ENCODE measurements at places on chromosomes 3 and 15.

GRCh38 chr3:4834403-4834866 lies 144.8 kb upstream of the BHLHE40 start:
- peak; percentile 57 for DNase-seq

DNA sequence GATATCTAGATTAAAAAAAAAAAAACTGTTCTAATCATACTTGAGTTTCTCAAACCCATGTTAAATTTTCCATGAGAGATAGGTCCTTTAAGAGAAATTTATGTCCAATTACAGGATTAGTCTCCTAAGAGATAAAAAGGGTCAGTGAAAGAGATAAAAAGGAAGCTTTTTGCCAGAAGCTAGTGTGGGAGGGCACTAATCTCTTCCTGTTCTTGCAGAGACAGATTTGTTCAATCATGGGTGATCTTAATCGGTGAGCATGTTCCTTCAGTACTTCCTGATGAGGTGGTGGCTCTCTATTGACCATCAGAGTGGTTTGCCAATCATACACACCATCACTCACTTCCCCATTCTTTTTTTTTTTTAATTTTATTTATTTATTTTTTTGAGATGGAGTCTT lies 16.9 kb upstream of the LPP start:
- no peak for DNase-seq

GRCh38 chr15:40344631-40345120 lies 3.9 kb upstream of the CCDC9B start:
- peak; percentile 65 for DNase-seq

DNA sequence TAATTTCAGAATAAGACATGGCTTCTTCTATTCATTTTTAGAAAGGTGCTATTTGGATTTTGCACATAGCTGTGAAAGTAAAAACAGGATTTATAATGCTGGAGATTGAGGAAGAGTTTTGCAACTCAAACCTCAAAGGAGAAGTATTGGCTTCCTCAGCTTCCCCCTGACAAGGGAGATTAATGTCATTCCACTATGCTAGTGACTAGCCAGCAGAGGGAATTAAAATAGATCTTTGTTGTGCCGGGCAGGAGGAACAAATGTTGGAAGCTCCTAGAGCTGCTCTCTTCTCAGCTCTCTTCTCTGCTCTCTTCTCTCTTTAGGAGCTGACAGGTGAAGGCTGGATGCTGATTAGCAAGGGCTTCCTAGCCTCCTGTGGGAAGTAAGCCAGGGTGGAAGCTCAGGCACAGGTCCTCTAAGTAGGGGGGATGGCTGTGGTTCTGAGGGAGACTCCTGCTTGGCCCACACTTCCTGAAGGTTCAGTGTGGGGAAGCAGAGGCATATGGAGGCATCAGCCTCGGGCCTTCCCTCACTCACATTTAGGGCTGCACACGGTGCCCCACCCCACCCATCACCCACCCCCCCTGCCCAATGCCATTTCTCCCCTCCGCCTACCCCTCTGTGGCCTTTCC lies 29.6 kb downstream of the CX3CR1 start:
- no peak for DNase-seq

GRCh38 chr15:31271224-31271635 lies 55.4 kb upstream of the KLF13 start:
- no peak for DNase-seq

DNA sequence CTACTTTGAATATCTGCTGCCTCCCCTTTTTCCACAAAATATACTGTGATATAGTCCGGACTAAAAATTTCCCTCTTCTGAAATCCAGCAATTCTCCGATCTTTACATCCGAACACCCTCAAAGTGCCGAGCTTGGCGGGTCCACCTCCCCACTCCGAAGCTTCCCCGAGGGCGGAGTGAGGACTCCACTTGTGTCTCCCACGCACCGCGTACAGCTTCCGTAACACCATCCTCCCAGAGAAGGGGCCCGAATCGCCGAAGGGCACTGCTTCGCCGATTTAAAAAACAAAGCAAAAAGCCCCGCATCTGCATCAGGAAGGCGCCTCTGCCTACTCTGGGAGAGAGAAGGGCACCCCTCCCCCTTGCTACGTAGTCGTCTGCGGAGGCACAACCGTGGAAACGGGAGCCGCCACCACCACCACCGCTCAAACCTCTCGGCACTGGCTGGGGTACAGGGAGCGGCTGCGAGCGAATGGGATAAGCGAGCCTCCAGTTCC lies 551 bp downstream of the NCBP2 start:
- DNase-seq, result peak; percentile 48

- DNase-seq, result no peak
These were observed 408.2 kb downstream of the LPP start for GRCh38 chr3:188562144-188562543.

DNA sequence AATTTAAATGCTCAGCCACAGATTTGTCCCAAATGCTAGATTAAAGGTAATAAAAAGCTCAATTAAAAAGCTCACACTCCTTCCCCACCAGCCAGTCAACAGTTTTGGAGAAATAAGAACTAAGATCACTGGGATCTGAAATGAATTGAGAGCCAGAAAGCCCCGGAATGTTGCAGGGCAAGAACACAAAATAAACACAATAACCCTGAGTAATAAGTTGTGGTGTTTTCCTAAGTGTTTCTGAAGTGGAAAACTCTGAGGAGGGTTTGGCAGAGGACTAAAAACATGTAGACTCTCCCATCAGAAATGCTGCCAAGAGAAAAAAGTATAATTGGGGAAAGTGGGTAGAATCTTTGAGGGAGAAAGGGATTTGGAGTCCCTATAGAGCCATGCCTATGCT lies 127.8 kb downstream of the ABI3BP start:
- no peak for DNase-seq

DNA sequence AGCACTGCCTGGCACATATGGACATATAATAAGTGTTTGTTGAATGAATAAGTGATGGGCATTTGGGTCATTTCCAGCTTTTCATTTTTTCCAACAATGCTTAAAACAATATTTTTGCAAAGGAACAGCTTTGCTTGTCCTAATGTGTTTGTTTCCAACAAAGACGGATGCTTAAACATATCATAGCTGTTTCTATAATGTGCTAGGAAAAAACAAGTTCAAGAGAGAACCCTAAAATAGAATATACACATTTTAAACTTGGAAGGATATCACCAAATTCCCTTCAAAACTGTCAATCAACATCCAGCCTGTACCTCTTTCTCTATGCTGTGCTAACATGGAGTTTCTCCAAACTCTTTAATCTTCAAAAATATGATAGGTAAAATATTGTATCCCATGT lies 224.5 kb upstream of the WNT5A start:
- no peak for DNase-seq

DNA sequence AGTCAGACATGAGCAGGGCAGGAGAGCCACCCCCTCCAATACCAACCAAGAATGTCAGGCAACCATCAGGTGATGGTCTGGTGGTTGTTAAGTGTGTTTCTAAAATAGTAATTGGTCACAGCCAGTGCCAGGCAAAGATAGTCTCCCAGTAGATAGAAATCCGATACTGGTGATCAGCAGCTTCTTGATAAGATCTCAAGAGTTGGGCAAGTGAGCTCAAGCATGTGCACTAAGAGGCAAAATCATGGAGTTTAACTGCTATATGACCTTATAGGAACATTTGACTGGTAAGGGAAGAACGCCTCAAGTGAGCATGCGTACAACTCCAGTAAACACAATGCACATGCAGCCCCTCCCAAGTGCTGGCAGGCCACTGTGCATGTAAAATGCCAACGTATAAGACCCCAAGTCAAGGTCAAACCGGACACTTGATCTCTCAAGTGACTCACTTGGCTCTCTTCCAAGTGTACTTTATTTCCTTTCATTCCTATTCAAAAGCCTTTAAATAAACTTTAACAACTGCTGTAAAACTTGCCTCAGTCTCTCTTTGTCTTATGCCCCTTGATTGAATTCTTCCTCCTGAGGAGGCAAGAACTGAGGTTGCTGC lies 36.0 kb upstream of the CBLB start:
- no peak for DNase-seq

DNA sequence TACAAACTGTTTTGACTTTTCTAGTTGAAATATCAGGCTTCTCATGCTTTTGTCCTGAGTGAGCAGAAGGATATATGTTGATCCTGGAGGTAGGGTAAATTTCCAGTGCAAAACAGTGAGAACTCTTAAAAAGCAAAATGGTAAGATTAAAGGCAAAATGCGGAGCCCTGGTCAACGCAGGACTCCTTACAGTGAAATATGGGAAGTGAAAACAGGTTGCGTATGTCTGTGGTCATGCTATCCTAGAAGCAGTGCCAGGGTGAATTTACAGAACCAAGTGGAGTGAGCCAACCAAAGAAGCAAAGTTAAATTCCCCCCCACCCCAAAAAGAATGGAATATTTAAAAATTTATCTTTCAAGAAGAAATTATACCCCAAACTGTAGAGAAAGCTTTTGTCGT lies 256.4 kb downstream of the NR2F2 start:
- DNase-seq, result no peak

DNA sequence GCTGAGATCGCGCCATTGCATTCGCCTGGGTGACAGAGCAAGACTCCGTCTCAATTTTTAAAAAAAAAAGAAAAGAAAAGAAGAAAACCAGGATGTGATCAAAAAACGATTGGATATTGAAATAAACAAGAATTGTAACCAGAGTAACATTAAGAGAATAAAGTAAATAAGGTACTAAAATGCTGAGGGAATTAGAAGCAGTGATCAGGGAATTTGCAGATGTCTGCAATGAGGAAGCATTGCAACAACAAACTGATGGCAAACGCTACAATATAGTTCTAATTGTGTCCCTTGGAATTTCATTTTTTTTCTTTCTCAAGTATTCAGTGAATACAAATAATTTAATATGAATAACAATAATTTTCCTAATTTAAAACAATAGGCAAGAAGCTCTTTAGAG lies 1077.5 kb downstream of the TBL1XR1 start:
- no peak for DNase-seq

GRCh38 chr15:35519541-35520149 lies 26.3 kb downstream of the DPH6 start:
- DNase-seq, result no peak

GRCh38 chr3:23405081-23405480 lies 202.0 kb downstream of the UBE2E2 start:
- no peak for DNase-seq

DNA sequence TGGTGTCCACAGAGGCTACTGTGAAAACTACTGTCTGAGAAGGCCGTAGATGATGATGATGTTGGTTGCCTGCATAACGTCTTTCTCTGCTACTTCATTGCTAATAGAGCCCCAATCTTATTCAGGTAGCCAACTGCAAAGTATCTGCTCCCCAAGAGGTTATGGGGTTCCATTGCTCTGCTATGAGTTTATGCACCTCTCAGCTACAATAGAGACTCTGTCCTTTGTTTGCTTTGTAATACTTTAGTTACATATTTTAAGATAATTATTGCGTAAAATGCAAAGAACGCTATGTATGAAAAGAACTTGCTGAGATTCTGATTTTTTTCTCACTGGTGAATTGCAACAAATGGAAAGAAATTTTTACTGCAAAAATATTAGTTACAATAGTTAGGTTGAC lies 27.8 kb upstream of the GMPPB start:
- no peak for DNase-seq

DNA sequence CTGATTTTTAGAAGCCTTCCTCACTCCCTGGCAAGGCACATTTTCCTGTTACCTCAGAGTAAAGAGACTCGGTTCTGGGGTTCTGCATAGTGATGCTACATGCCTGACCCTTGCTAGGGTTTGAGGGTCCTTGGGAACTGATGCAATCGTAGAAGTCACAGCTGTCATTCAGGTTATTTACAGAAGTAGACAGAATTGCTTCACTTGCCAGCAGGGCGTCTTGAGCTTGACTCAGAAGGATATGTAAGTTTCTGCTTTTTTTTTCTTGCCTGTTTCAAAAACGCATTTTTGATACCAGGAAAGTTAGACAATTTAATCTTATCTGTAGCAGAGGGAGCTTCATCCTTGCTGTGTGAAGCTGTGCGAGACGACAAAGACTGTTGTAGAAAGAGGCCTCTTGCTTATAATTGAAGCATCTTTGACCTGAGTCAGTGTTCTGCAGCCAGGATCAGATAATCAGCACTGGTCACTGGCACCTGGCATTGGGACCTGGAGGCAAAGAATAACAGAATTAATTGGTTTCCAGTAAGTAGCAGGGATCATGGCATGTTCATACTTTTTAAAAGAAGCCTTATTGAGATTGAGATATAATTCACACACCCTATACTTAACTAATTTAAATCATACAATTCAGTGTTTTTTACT lies 24.8 kb downstream of the CACNA1D start:
- DNase-seq, result no peak

- DNase-seq, result no peak
These were observed 164.6 kb downstream of the SMAD6 start for GRCh38 chr15:66866656-66867055.

DNA sequence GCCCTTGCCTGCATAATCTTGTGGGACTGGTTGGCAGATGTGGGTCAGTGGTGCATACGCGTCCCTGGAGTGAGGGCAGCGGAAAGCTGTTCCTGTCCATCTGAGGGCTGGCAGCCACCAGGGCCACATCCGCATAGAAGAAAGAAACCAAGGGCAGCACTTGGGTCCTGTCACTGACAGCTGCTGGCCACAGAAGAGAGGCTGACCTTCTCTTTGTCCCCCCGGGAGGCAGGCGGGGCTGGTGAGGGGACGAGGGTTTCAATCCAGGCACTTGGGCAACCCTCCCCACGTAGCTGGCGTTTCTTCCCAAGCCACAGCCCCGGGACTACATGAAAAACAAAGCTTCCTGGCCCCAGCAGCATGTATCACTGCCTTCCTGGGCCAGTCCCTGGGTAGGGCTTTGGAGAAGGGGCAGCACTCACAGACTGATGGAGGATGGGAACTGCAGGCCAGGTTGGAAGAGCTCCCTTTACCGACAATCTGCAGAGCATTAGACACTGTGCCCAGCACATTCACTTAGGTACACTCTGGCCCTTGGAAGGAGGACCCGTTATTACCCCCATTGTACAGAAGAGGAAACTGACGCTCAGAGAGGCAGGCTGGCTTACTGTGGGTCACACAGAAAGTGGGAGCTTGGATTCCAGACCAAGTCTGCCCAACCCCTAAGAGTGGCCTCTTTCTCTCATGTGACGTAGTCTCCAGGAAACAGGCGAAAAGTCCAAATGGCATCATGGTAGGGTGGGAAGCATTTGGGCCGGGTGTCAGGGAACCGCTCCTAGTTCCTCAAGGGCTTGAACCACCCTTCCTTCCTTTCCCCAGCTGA lies 78.8 kb upstream of the SLC6A6 start:
- DNase-seq, result no peak

DNA sequence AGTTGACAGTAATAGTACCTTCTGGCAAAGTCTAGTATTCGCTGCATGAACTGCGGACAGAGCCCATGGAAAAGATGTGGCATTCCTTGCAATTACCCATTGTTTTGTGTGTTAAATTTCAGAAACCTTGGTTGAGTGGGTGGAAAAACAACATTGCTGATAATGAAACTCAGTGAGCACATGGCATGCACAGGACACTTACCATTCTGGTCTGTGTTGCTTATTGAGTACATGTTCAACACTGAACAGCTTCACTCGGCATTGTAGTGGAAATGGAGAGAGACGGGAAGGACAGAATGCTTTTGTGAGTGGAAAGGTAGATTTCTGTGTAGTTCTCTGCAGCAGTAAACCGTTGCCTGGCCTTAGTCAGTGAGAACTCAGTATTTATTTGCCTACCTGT lies 165.3 kb downstream of the FNDC3B start:
- no peak for DNase-seq

DNA sequence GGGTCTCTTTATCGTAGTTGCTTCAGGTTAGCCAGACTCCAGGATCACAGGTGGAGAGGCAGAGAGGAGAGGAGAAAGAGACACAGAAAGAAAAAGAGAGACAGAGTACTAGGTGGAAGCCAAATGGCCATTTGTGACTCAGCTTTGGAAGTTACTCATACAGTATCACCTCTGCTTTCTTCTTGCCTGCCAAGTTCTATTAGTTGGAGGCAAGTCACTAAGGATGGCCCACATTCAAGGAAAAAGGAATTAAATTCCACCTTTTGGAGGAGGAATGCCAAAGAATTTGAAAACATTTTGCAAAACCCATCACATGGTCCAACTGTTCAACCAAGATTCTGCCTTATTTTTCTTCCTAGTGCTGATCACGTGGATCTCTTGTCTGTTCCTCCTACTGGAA lies 291.1 kb downstream of the CHL1 start:
- no peak for DNase-seq
